ENCODE measurements at places on chromosomes 1 and 21. TPM values are rescaled to one million over a fixed set of nuclear protein-coding genes. Genes with fewer than 3 reads are reported as not detected.

The SLC6A17 gene
- total RNA-seq = under 0.01 TPM

The GSTM5 gene
- not detected for total RNA-seq

The RBP7 gene
- not detected for total RNA-seq

The QSOX1 gene
- total RNA-seq = 698 TPM

The BMP8B gene
- under 0.01 TPM for total RNA-seq

The LCE3D gene
- not detected for total RNA-seq

The ZNF593OS gene
- not detected for total RNA-seq

The OR6K3 gene
- not detected for total RNA-seq

The FCGR1A gene
- total RNA-seq = not detected

The ACTN2 gene
- total RNA-seq = 5.4 TPM

The CLCA4 gene
- total RNA-seq = not detected

The SVBP gene
- 22.0 TPM for total RNA-seq

The TMEM201 gene
- 5.7 TPM for total RNA-seq

The RIMS3 gene
- total RNA-seq = 0.49 TPM

The FAAH gene
- total RNA-seq = 3.4 TPM

The AXDND1 gene
- total RNA-seq = not detected

The FAM72D gene
- total RNA-seq = not detected

The ASH1L gene
- 25.4 TPM for total RNA-seq

The DENND2D gene
- total RNA-seq = 3.7 TPM

Measured in cardiac atrium fibroblast (primary cell).